ENCODE measurements at places on chromosomes 13 and 19.

DNA sequence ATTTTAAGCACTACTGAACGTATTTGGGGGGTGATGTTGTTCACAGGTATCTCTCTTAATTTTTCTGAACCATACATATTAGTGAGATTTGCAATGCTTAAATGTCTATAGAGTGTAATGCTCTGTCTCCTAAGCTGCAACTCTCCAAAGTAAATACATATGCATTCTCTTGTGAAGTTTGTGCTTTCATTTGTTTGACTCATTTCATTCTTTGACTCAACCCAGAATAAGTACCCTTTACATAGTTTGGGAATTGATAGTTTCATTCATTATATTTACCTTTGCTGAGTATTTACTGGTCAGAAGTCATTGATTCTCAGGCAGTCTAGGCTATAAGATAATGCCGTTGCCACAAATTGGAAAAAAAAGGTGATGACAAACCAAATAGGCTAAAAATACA is 406.9 kb downstream of the FGF9 start:
- DNase-seq: no peak

GRCh38 chr19:19587771-19588170 is 30.7 kb downstream of the PBX4 start:
- DNase-seq: no peak

DNA sequence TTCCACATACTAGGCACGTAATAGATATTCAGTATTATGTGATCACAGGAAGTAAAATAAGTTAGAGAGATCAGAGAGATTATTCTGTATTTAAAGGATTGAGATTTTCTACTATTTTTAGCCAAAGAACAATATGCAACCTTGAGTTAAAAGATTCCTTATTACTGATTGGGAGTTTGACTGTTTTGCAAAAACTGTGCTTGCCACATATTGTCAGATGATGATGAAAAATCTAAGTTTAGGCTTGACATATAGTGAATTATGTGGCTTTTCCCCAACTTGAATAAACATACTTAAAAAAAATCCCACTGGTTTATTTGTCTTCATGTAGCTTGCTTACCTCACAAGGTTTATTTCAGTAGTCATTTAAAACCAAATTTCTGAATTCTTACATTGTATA is 194.4 kb downstream of the KCNRG start:
- no peak for DNase-seq

DNA sequence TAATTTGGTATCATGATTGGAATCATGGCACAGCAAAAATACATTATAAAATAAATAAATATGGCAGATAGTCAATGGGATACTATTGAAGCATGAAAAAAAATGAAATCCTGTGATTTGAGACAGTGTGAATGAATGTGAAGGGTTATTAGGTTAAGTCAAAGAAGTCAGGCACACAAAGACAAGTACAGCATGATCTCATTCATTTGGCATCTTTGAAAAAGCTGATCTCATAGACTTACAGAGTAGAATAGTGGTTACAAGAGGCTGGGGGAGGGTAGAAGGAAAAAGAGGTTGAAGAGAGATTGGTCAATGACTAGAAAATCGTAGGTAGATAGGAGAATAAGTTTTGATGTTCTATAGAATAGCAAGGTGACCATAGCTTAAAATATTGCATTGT is 295.1 kb upstream of the SLITRK5 start:
- DNase-seq: no peak

DNA sequence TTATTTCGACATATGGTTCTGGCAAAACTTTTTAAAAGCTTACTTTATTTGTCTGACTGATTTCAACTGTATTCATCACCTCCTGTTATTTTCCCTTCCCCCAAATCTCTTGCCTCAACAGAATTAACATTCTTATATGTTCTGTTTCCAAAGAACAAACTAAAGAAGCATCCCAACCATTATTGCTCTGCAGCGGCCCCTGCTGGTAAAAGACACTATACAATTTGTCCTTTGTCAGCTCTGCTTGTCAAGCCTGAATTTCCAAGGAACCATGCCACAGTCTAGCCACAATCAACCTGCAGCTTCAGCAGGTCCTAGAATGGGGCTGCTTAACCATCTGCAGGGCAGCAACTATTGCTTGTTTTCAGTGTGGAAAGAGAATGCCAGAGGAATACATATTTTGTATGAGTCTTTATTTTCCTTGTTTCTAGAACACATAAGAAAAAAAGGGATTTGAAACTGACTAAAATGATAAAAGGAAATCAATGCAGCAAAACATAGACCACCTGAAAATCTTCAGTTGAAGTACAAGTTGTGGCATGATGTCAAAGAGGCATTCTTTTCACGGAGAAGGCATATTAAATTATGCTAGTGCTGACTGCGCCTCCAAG is 845.3 kb downstream of the DIAPH3 start:
- peak; percentile 5 for DNase-seq

DNA sequence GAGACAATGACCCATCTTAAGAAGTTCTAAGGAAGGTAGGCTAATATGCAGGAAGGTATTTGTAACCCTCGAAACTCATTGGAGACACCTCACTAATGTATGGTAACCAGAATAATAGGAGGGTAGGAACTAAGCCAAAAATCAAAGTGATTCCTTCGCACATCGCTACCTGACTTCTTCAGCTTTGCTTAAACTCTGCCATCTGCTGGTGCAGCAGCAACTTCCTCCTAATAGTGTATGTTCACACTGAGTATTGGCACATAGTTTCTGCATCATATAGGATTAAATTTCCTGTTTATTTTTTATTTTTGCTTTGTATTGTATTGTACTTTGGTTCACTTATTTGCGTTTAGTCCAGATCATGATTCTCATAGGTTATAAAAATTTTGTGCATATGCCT is 676.2 kb downstream of the GPC5 start:
- no peak for DNase-seq

GRCh38 chr13:112814905-112815585 is 125.2 kb downstream of the ATP11A start:
- no peak for DNase-seq

DNA sequence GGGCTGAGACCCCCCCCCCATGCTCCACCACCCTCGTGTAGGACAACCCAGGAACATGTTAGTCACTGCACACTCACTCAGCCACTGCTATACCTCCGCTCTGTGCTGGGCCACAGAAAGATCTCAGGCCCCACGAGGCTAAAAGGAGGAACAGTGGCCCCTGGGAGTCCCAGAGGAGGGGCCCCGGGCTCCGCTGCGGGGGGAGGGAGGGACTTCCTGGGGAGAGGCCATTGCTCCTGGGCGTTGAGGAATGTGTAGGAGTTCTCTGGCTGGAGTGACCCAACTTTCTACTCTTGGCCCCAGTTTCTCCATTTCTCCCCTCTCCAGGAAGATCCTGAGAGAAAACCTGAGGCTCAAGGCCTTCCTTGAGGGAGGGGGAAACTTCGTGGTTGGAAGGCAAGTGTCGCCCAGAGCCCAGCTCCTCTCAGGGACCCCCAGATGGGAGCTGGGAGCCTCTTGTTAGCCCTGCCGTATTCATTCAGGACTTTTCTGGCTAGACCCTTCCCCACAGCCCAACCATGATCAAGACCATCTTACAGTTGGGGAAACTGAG is 13.6 kb downstream of the ONECUT3 start:
- DNase-seq: no peak

DNA sequence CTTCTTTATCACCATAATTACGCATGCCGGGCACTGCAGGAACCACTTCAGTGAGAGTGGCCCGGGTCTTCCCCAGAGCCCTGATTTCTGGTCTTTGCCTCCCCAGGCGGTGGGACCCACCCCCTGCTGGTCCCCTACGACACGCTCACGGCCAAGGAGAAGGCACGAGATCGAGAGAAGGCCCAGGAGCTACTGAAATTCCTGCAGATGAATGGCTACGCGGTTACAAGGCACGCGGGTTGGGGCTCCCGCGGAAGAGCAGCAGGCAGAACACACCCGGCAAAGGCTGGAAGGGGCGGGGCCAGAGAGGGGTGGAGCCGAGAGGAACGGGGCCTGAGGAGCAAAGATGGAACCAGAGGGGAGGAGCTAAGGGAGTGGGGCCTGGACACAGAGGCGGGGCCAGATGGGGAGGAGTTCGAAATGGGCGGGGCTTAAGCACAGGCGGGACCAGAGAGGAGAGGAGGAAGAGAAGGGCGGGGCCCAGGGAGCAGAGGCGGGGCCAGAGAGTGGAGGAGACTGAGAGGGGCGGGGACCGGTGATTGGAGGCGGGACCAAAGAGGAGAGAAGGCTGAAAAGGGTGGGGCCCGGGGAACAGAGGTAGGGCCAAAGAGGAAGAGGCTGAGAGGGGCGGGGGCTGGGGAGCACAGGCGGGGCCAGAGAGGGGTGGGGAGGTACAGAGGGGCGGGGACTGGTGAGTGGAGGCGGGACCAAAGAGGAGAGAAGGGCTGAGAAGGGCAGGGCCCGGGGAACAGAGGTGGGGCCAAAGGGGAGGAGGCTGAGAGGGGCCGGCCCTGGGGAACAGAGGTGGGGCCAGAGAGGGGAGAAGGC is 73.4 kb downstream of the RYR1 start:
- peak; percentile 82 for DNase-seq

- no peak for DNase-seq
These were observed 157.6 kb upstream of the OBI1 start for GRCh38 chr13:78816592-78816991.

DNA sequence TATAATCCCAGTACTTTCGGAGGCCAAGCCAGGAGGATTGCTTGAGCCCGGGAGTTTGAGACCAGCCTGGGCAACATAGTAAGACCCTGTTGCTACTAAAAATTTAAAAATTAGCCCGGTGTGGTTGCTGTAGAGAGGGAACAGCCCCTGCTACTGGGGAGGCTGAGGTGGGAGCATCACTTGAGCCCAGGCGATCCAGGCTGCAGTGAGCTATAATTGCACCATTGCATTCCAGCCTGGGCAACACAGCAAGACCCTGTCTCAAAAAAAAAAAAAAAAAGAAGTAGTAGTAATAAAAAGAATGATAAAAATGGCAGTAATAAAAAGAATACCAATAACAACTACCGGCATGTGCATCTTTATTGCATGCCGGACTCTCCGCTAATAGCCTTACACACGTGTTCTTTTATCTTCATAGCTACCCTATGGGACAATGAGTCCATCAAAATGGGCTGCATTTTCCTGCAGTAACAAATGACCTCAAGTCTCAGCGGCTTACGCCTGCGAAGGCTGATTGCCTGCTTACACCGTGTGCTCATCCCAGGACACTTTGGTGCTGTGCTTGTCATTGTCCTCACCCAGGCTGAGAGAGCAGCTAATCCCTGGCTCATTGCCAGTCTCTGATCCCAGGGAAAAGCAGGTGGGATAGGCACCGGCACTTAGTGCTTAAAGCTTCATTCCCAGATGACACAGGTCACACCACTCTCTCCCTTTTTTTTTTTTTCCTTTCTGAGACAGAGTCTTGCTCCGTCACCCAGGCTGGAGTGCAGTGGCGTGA is 14.4 kb upstream of the SYCN start:
- DNase-seq: no peak
